ENCODE measurements at places on chromosomes 5 and 9.

DNA sequence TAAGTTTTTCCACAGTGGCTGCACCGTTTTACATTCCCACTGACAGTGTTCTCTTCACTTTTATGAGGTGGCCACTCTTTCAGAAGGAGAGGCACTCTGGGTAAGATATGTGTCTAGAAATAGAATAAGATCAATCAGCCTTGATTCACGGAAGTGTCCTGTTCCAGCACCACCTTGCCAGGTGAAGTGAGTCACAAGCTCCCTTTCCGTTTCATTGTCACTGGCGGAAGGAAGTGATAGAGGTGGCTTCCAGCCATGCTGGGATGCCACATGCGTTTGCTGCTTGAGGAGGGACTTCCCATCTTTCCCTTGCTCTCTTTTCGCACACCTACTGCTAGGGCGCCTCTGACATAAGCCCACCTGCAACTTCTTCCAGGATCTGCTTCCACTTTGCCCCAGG, 217.1 kb downstream of the PIK3R1 start:
- DNase-seq: no peak

GRCh38 chr5:43123887-43124286, 3.2 kb downstream of the ZNF131 start:
- no peak for DNase-seq

- DNase-seq: no peak
Observed at GRCh38 chr9:132516911-132517310, 65.5 kb upstream of the BARHL1 start.

GRCh38 chr9:132628746-132629145, 41.0 kb downstream of the DDX31 start:
- DNase-seq: no peak

DNA sequence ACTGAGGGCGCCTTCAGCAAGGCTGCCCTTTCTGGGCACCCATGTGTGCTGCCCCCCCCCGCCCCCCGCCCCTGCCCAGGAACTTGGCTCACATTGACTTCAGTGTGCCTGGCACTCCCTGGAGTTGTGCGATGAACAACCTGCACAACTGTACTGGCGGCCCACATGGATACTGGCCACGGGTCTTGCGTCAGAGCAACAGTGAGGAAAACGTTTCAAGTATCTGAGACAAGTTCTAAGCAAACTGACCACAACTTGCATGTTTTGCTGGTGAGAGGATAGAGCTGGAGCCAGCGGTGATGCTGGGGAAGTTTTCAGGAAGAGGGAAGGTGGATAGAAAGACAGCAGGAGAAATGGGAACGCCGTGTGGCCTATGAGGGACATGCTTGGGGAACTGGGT, 45.4 kb downstream of the HABP4 start:
- DNase-seq: no peak

GRCh38 chr9:113428062-113428615, 17.6 kb downstream of the C9orf43 start:
- DNase-seq: no peak

GRCh38 chr9:127424676-127424999, 456 bp downstream of the ZNF79 start:
- DNase-seq: no peak

DNA sequence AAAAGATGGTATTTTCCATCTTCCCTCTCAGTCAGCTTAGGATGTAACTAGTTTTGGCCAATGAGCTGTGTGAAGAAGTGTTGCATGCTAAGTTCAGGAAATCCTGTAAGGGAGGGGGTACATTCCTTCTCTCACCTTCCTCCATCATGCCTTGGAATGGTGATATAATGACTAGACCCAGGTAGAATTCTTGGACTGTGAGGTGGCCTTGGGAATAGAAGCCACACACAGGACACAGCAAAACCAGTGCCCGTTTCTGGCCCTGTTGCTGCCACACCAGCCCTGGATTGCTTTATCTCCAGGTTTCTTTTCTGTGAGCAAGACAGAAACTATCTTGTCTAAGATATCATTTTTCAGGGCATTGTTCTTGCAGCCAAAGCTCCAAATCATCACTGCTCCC, 10.5 kb upstream of the ZNF354A start:
- no peak for DNase-seq

- no peak for DNase-seq
Observed at GRCh38 chr9:115261656-115262081, 143.7 kb upstream of the TNC start.

DNA sequence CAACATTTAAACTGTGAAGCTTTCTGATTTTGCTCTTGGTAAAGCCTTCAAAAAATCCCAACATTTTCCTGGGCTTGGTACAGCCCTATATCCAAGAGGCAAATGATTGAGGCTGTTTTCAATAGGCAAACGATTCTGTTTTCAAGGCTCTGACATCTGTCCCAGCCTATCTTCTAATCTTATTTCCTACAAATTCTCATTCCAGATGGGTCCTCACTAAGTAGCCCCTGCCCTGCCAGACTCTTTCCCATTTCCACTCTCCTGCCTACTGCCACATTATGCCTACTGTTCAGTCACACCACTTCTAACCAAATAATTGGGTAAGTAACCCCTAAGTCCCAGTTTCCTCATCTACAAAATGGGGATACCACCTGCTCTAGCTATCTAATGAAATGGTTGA, 3.5 kb downstream of the GBA2 start:
- DNase-seq: no peak
